ENCODE measurements at places on chromosomes 3 and 15.

- DNase-seq, result no peak
These were observed 2.5 kb upstream of the TBC1D21 start for GRCh38 chr15:73870700-73871408.

- DNase-seq, result no peak
These were observed 23.9 kb downstream of the WHAMM start for GRCh38 chr15:82833362-82833682.

- DNase-seq, result no peak
These were observed 16.3 kb downstream of the ITGA11 start for GRCh38 chr15:68415501-68416157.

DNA sequence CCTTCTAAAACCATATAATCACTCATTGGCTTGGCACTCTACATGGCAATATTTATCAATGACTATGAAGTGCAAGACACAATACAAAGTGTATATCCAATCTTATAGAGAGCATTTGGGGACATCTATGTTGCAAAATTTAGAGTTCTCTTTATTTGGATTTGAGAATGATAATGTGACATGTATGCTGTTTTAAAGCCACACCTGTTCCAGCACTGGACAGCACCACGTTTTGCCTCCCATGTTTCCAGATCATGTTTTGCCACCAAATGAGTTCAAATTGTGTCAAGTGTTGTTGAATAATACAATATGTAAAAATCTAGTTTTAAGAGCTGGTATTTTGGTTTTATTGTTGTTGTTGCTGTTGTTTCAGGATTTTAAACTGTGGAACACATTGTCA lies 33.3 kb upstream of the GOLGA8A start:
- DNase-seq, result no peak

DNA sequence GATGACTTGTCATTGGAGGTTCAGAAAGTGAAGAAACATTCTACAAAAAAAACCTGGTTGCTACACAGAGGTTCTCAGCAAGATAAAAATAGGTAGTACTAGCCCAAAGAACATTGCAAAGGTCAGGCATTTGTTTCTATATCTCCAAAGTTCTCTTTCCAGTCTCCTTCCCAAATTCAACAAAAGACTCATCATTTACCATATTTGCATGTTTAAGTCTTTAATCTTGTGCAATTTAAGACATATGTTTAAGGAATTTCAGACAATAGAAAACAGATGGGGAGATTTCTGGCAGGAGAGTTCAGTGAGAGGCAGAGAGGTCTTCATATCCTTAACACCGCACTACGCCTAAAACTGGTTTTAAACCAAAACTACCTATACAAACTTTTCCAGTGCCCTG lies 173.8 kb upstream of the THBS1 start:
- no peak for DNase-seq

GRCh38 chr3:113743006-113743630 lies 2.9 kb downstream of the NAA50 start:
- no peak for DNase-seq

DNA sequence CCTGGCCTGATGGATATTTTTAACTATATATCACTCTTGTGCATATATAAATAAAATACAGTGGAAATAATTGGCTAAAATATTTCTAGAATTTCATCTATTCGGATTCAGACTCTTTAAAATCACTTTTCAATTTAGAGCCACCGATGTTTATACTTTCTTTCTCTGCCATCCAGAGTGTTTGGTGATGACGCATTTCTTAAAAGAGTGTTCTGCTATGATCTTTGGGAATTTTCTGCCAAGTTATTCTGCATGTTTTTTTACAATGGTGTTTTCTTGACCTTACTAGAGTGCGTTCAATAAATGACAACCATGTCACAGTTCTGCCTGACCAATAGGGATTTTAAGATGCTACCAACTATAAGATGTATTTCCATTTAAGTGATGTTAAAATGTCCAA lies 30.2 kb downstream of the PPP2R3A start:
- no peak for DNase-seq

DNA sequence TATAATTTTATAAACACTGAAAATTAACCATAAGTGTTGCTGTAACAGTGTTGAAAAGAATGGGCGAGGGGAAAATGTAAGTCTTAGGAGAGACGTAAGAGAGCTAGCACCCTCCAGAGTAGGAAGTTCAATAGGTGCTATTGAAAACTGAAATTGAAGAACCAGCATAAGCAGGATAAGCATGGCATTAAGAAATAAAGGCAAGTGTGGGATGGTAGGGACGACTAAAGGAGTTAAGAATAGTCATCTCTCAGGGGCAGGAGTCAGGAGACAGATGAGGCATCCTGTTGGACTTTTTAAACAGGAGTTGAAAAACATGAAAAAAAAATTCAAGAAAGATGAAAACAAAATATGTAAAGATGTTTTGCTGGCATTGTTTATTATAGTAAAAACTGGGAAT lies 43.5 kb downstream of the ABHD2 start:
- no peak for DNase-seq

DNA sequence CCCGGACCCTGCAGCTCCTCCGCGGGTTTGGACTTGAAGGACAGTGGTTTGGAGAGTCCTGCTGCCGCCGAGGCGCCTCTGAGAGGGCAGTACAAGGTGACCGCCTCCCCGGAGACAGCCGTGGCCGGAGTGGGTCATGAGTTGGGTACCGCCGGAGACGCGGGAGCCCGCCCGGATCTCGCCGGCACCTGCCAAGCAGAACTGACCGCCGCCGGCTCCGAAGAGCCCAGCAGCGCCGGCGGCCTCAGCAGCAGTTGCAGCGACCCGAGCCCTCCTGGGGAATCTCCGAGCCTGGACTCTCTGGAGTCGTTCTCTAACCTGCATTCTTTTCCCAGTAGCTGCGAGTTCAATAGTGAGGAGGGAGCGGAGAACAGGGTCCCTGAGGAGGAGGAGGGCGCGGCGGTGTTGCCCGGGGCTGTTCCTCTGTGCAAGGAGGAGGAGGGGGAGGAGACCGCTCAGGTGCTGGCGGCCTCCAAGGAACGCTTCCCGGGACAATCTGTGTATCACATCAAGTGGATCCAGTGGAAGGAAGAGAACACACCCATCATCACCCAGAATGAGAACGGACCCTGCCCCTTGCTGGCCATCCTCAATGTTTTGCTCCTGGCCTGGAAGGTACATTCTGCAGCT lies 634 bp downstream of the MINDY2 start:
- no peak for DNase-seq

DNA sequence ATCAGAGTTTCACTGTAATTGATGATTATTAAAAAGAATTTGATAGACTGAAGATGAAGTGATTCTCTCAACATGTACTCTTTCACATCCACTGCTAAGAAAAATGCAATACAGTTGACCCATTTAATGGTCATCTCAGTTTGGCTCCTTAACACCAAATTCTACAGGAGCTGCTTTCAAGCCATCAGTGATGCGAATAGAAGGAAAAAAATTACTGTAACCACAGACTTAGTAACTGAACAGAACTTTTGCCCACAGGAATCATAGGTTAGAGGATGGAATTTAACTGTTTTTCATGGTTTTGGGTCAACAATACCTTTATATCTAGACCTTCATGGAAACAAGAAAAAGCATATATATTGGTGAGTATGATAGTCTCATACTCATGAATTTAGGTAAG lies 633.5 kb downstream of the CADM2 start:
- DNase-seq, result no peak

DNA sequence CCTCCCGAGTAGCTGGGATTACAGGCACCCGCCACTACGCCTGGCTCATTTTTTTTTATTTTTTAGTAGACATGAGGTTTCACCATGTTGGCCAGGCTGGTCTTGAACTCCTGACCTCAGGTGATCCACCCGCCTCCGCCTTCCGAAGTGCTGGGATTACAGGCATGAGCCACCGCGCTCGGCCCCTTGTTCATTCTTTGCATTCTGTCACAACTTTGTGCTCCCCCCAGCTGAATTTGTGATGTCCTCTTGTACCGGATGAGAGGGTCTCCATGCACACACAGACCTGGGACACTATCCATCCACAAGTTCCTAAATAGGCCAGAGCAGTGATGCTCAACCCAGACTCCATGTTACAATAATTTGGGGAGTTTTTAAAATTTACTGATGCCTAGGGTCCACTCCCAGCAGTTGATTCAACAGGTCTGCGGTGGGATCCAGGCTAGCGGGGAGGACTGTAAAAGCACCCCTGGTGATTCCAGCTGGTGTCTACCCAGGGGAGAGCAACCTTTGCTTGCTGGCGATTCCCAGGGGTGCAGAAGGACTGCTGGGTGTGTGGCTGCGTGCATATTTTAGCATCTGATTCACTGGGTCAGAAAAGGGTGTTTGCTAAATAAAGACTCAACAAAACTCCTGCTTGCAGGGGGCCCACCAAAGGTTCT lies 1.0 kb downstream of the RASSF1 start:
- DNase-seq, result no peak

DNA sequence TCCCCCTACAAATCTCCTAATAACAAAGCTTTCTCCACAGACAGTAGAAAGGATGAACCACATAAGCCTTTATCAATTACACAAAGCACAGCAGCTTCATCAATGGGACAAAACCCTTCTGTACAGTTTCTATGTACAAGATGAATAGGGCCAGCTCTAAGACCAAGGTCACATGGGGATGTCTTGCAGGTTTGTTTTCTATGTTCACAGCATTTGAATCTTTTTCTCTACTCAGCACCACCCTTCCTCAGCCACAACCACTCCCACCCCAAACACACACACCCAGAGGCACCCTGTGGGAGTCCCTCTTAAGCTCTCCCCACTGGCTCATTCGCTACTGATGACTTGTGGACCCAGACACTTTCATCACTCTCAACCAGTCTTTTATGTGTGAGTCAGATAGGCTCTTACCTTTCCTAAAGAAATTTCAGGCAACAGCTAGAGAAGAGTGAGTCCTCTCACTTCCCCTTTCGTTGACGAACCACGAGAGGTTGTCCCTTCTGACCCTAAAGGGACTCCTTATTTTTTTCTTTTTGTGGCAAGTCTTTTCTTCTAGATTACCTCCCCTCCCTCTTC lies 57.9 kb downstream of the ARHGAP31 start:
- no peak for DNase-seq

- no peak for DNase-seq
These were observed 5.5 kb upstream of the RHO start for GRCh38 chr3:129522953-129523352.

- DNase-seq, result no peak
These were observed 126.7 kb upstream of the PHLDB2 start for GRCh38 chr3:111732252-111732879.

GRCh38 chr3:120634539-120634938 lies 38.4 kb downstream of the NDUFB4 start:
- DNase-seq, result no peak

DNA sequence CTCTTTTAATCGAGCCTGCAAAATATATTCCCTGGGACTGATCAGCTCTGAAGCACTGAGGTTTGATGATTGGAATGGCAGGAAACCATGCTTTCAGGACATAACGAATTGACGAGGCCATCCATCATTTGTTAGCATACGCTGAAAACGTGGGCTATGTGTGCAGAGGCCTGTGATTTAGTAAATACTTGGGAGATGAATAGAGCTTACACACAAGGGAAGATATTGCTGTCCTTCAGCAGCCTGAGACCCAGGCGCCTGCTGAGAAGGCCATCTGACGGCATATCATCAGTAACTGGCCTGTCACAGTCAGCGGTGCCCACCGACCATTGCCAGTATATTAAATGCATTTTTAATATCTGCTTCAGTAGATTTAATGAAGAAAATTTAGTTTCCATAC lies 16.2 kb downstream of the CDIN1 start:
- DNase-seq, result no peak

Data from NCI-H1092 (cell line).